NCI-H526 treated with DMSO at 0.1 percent for 48 hours (cell line): ENCODE measurements at places on chromosomes 3 and 15.

DNA sequence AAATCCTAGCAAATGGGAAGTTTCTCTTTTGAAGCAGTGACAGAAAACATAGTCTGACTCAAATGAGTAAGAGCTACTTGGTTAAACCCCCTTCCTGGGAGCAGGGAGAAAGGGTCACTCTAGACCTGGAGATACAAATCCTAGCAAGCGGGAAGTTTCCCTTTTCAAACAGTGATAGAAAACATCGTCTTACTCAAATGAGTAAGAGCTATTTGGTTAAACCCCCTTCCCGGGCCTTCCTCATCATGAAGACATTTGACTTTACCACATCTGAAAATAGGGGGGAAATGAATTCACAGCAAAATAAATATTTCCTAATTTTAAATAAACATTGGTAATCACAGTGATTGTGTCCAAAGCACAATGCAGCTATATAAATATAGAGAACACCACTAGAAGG lies 79.2 kb downstream of the FOXB1 start:
- DNase-seq = no peak

GRCh38 chr3:138468886-138469285 lies 34.5 kb downstream of the ESYT3 start:
- no peak for DNase-seq

DNA sequence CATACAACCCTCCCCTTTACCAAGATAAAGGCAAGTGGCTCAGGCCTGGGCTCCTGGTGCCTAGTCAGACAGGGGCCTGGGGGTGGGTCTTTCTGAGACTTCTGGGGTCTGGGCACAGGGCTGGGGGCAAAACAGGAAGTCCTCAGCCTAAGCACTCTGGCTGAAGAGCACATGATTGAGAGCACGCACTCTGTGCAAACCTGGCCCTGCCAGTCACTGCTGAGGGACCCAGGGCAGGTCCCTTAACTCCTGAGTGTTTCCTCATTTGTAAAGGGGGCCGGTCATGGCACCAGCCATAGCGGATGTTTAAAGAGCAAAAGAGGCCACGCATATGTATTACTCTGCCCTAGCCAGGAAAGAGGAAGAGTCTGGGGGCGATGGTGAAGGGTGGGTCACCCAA lies 16.0 kb downstream of the TKT start:
- DNase-seq = no peak

DNA sequence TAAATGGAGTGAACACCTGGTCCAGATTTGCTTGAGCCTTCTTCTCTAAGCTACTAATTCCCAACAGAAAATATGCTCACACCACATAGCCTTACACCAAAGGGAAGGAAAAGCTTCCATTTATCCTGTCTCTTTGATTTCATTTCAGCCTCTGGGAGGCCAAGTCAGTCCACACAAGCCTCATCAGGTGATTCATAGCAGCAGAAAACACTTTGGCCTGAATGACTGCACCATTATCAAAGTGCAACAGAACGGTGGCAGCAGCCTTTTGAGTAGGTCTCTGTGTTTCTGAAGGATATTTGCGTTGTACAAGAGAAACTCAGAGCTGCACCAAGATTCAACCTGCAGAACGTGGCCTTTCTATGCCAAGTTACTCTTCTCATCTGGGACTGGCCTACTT lies 46.6 kb upstream of the SNRK start:
- DNase-seq = no peak

DNA sequence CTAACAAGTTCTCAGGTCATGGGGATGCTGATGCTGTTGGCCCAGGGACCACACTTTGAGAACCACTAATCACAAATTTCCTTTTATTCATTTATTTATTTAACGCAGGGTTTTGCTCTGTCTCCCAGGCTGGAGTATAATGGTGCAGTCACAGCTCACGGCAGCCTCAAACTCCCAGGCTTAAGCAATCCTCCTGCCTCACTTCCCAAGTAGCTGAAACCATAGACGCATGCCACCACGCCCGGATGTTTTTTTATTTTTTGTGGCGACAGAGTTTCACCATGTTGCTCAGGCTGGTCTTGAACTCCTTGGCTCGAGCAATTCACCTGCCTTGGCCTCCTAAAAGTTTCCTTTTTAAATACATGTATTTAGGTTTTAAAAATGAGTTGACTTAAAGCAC lies 20.7 kb upstream of the ISLR2 start:
- no peak for DNase-seq

GRCh38 chr3:67774676-67775075 lies 120.3 kb upstream of the SUCLG2 start:
- DNase-seq = no peak

DNA sequence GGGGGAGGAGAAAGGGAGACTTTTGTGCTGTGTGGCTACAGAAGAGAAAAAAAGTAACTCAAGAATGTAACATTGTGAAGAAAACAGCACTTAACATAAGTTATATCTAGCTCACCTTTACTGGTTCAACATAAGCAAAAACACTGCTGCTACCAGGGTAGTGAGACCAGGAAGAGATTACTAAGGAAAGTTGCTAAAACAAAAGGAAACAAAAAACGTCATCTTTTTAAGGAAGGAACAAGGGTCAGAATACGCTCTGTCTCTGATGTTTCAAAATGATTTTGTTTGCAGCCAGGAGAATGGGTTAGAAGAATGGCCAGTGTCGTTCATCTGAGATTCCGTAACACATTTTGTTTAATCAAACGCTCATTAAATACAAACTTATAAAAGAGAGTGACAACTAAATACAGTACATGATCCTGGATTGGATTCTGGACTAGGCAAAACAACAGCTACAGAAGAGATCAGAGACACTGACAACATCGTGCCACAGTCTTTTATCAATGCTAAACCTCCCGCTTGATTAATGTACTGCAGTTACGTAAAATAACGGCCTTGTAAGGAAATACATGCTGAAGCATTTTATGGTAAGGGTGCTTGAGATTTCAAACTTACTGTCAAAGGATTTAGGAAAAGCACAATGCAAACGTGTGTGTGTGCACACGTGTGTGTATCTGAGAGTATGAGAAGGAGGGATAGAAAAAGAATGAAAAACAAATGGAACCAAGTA lies 67.7 kb downstream of the FOXP1 start:
- no peak for DNase-seq

GRCh38 chr15:31464216-31465082 lies 137.8 kb downstream of the KLF13 start:
- no peak for DNase-seq

DNA sequence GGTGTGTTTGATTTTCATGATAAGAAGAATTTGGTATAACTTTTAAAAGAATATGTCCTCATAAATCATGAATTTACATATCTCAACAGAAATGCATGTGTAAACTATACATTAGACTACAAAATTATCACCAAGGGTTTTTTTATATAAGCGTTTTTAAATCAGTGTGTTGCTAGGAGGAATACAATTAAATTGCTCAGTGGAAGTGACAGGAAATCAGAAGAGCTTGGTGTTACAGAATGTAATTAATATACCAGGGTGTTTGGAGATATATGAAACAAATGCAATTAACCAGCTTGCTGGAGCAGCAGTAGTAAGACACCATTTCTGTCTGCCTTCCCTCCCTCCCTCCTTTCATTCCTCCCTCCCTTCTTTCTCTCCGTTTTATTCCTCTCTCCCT lies 2.4 kb downstream of the ROBO2 start:
- DNase-seq = no peak

DNA sequence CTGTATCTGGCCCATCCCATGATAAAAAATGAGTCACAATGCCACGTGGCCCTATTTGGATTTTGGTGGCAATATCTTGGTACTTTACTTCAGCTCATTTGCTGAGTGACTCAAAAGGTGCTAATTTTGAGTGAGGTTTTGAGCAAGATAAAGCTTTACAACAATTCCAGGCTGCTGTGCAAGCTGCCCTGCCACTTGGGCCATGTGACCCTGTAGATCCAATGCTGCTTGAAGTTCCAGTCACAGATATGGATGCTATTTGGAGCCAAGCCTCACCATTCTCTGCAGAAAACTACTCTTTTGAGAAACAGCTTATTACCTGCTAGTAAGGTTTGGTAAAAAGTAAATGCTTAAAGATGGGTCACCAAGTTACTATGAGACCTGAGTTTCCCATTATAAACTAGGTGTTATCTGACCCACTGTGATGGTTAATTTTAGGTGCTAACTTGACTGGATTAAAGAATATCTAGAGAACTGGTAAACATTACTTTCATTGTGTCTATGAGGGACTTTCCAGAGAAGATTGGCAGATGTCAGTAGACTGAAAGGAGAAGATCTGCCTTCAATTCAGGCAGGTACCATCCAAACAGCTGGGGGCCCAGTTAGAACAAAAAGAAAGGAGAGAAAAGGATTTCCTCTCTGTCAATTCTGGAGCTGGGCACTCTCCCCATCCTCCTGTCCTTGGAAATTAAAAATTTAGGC lies 1083.9 kb downstream of the DIPK2A start:
- DNase-seq = no peak

GRCh38 chr3:49421890-49422378 lies 339 bp downstream of the AMT start:
- DNase-seq = no peak

DNA sequence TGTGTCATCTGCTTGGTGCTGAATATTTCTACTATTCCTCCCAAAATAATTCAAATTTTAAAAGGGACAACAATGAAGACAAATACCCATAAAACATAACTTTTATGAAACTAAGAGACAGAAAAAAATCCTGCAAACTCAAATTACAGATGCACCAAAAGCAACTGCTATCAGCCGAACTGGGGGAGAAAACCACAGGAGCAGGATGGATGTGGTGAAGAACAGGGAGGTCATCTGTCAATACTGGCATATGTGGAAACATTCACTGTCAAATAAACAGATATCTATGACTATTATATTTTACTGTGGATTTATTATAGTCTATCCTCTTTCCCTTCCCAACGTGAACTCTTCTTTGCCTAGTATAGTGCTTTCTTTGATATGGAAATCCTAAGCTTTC lies 53.3 kb upstream of the CPOX start:
- DNase-seq = no peak

DNA sequence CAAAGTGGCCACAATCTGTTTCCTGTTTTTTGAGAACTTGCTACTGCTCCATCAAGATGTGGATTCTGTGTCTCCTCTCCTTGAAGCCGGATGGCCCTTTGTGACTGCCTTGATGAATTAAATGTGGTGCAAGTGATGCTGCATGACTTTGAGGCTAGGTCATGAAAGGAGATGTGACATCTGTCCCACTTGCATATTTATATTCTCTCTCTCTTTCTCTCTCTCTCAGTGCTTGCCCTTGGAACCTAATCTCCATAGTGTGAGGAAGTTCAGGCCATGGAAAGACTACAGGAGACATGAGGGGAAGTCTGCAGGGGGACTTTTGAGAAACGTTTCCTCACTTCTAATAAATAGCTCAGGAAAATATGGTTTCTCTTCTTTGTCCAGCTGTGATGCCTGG lies 50.0 kb upstream of the ADPGK start:
- DNase-seq = no peak

GRCh38 chr15:68386587-68387288 lies 45.2 kb downstream of the ITGA11 start:
- DNase-seq = no peak

GRCh38 chr3:177195242-177195991 lies 1.9 kb downstream of the TBL1XR1 start:
- DNase-seq = peak; percentile 11

- no peak for DNase-seq
These were observed 7.2 kb downstream of the CLCN2 start for GRCh38 chr3:184354121-184354728.

- DNase-seq = no peak
These were observed 14.1 kb downstream of the TBC1D21 start for GRCh38 chr15:73887481-73887880.

DNA sequence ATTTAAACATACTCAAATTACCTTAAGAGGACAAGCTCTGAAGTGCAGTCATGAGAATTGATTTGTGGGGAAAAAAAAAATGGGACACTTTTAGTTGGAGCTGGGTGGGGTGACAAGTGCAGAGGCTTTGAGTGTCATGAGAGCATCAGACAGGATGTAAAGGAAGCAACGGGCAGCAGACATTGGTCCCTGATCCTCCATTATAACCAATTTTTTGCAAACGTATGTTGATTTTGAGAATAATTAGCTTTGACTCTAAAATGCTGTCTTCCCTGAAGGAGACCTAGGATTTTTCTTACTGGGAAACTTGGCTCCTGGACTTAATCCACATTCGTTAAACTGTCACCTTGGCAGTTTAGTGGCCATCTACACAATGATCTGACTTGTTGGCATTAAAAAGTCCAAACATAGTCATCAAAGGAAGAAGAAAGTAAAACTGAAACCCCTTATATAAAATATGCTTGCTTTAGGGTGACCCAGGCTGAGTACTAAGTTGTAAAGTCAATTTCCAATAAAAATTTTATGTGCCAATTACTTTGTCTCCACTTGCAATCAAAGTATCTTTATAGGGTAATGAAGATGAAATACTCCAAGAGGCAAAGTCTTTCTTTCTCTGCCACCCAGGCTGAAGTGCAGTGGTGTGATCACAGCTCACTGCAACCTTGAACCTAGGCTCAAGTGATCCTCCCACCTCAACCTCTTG lies 45.6 kb downstream of the BCL2L10 start:
- no peak for DNase-seq

GRCh38 chr15:65960586-65960985 lies 91.3 kb downstream of the RAB11A start:
- no peak for DNase-seq

DNA sequence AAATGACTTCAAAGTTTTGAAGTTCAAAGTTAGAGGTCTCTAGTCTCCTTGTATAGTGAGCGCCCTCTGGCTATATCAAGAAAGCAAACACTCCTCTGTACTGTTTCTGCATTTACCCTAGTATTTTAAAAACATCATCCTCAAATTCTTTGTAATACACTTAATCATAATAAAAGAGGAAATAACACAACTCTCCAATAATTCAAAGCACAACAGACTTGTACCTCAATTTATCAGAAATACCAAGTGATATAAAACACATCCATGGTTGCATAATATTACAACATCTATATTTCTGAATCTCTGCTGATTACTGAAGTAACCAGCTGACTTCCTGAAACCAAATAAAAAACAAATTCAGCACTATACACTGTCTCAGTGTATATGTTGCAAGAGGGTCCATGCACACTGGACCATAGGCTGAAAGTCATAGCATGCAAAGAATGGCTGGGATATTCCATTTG lies 12.5 kb downstream of the PLOD2 start:
- no peak for DNase-seq
